Coronary artery (tissue), 2 donors: ENCODE measurements at places on chromosomes 4 and X.

- peak; percentile 38 for DNase-seq
These were observed 109.0 kb upstream of the MAMLD1 start for GRCh38 chrX:150253959-150254620.

DNA sequence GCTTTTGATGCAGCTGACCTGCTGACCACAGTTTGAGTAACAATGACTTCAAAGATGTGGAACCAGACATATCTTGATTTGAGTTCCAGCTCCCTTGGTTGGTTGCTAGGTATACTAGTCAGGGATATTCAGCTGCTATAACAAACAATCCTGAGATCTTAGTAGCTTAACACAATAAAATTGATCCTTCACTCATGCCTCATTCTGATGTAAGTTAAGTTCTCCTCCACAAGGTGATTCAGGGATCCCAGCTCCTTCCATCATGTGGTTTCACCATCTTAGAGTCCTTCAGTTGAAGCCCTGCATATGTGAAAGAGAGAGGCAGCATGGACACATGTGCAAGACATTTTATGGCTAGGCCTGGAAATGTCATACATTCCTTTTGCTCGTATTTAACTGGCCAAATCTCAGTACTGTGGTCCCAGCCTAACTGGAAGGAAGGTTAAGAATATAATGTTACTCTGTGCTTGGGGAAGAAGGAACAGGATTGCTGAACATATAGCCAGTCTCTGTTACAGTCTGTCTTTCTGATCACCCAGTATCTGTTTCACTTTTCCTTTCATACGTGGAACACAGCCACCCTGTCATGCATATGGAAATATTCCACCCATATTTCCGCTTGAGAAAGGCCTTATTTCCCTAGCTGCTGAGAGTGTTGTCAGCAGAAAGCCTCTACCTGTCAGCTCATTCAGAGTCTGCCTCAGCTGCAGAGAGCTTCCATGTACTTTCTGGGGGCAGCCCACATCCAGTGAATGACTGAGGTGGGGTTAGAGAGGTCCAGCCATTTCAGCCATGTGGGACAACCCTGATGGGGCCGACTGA, 7.1 kb downstream of the SMIM9 start:
- DNase-seq, result no peak

DNA sequence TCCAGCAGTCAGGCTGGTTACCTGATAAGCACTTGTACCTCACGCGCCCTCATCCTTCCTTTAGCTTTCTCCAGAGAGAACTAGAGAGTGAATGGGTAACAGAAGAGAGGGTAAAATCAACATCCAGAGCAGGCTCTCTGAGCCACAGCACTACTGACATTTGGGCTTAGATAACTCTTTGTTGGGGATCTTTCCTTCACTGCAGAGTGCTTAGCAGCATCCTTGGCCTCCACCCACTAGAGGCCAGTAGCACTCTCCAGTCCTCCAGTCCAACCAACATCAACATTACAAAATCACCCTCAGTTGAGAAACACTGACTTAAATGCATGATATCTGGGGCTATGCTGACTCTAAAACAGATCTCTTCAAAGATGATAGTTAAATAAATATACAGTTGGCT, 220.7 kb downstream of the TACR3 start:
- DNase-seq, result no peak

- DNase-seq, result no peak
These were observed 4.1 kb downstream of the ZNF280C start for GRCh38 chrX:130264573-130264972.

GRCh38 chrX:47080215-47080914, 2.1 kb downstream of the RGN start:
- DNase-seq, result no peak

- DNase-seq, result no peak
These were observed 28.1 kb downstream of the SMIM43 start for GRCh38 chr4:121736735-121737351.

DNA sequence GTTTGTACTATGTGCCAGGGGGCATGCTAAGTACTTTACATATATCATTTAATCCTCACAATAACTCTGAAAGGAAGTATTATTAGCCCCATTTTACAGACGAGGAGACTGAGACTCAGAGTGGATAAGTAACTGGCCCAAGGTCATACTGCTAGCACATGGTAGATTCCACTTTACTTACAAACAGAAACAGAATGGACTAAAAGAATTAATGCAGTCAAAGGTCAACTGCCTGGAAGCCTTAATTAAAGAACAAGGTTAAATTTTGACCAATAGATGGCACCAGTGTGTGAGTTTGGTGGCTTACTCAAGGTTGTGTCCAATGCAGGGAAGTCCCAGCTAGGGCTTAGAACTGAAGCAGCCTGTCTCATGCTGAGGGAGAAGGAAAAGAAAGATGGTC, 4.7 kb downstream of the RIPPLY1 start:
- no peak for DNase-seq

- no peak for DNase-seq
These were observed 44.2 kb upstream of the SPRY1 start for GRCh38 chr4:123352240-123352945.

DNA sequence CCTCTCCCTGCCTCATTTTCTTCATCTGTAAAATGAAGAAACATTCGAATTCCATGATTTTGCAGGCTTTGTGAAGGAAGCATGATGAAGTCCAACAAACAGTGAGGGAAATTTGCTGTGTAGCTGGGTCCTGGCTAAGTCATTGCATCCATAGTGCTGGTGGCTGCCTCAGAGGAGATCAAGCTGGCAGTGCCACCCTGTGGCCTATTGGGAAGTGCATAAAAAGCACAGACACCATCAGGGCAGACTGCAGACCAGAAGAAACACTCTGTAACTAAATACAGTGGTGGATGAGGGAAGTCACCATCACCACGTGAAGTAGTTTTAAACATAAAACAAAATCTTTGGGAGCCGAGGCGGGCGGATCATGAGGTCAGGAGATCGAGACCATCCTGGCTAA, 40.7 kb upstream of the DDX3X start:
- no peak for DNase-seq

GRCh38 chrX:154058214-154058997, 38.7 kb upstream of the IRAK1 start:
- no peak for DNase-seq

DNA sequence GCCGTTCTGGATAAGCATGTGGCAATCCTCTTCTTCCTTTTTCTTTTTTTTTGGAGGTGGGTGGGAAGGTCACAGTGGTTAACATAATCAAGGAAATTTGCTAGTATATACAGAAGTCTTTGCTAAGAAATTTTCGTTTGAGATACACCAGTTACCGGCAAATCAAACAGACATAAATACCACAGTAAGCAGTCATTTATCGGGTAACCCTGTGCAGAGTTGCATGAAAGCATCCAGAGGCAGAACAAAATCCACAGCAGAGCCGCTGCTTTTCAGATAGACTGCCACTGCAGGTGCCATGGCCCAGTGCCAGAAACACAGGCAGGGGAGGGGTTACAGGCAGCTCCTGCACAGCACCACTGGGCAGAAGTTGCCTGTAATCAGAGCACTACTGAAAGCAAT, 179.1 kb upstream of the MAB21L2 start:
- DNase-seq, result no peak

- DNase-seq, result no peak
These were observed 12.7 kb upstream of the GCNA start for GRCh38 chrX:71565474-71566041.

- no peak for DNase-seq
These were observed 7.0 kb downstream of the TNIP3 start for GRCh38 chr4:121156822-121157769.

- no peak for DNase-seq
These were observed 19.4 kb upstream of the AR start for GRCh38 chrX:67524428-67524827.

DNA sequence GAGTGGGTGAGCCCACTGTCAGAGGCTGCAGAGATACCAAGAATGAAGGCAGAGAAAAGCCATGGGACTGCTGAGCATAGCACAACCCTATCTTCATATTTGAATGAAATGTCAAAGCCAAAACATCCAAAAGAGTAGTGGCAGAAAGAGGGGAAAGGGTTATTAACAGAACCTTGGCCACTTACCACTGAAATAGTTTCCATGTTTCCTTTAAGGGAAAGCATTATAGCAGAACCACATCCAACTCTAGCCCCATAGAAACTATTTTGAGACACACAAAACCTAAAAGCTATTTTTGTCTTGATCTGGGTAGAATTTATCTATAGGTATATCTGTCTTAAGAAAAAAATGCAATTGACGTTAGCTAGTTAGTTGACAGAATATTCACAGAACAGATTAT, 140.1 kb downstream of the CBR4 start:
- DNase-seq, result no peak

- DNase-seq, result no peak
These were observed 1138.1 kb downstream of the ARAP2 start for GRCh38 chr4:35106091-35106734.

GRCh38 chrX:11266573-11267003, 26.6 kb upstream of the AMELX start:
- DNase-seq, result no peak

- no peak for DNase-seq
These were observed 6.8 kb upstream of the ALB start for GRCh38 chr4:73396993-73397972.

DNA sequence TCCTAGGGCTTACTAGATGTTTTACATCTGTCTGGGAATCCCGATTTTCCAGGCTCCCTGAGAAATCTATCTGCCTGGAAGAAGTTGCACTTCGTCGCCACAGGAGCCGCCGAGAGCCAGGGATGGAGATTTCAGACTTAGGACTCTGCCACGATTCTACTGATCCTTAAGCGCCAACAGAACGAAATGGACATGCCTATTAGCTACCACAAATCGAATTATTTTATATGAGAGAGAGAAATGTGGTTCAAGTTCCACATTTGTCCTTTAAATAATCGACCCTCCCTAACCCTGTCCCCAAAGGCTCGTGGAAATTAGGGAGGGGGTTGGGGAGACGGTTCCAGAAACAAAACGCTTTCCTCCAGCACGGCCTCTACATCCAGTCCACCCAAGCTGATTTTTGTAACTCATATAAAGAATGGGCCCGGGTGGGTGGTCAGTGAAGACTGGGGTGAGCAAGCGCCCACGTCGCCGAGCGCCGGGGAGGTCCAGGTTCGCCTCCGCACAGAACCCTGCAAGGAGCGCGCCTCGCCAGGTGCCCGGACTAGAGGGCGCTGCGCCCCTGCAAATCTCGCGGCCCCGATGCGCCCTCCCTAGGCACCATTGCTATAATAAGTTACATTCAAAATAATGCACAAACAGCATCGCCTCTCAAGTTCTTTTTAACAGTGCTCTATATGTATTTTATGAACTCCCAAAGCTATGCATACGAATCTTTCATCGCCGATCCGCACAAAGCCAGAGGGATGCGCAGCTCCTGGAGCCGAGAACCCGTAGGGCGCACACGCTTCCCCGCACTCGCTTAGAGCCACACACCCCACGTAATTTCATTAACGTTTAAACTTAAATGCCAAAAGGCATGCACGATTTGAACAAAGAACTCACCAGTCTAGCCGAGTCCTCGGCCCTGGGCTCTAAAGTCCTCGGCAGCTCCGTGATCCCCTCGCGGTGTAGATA, 2.1 kb upstream of the FAT1 start:
- peak; percentile 83 for DNase-seq

GRCh38 chrX:71170660-71171059, 26.0 kb downstream of the NLGN3 start:
- DNase-seq, result no peak

DNA sequence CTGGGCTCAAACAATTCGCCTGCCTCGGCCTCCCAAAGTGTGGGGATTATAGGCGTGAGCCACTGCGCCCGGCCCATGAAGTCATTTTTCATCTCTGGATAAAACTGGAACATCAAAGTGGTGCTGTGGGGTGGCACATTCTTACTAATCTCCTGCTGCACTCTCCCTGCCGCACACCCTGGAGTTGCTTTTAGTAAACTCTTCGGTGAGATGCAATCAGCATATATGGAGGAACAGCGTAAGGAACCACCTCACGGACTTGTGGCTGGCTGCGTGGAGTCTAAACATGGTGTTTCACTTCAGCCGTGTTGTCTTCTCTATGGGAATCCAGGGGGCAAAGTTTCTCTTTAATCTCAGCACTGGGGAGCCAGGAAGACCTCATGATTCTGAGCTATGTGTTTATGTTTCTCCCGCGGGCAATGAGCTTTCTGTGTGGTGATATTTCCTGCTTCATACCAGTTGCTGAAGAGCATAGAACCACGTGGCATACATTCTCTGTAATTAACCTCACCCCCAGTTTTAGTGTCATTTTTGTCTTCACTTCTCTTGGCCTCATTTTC, 2.1 kb upstream of the RHOH start:
- no peak for DNase-seq

DNA sequence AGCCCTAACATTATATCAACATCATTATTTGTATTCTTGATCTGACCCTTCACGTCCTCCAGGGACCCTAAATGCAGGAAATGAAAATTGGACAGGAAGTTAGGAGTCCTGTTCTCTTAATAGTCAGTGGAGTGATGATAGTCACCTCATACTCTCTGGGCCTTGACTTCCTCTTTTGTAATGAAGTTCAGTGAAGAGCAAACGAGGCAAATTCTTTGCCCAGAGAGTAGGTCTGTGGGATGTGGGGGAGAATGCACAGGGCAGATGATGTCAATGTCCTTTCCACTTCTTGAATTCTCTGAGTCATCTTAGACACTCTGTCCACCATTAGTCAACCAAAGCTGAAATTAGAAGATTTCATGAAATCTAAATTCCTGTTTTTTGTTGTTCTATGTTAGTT, 17.1 kb upstream of the GPRIN3 start:
- DNase-seq, result no peak

DNA sequence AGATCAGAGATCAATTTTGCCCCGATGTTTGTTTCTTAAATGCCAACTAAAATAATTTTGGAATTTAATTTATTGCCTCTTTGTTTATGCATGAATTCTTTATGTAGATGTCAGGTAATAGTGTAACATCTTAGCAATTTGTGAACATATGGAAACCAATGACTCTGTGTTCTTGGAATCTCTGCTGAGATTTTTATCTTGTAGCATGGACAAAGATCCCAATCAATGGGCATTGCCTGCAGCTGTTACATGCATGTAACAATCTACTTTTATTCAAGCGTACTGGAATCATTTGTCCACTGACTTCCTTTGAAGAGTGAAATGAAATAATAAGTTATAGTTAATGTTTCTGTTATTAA, 61.6 kb upstream of the ARSJ start:
- no peak for DNase-seq

GRCh38 chr4:48596336-48596735, 106.3 kb downstream of the ZAR1 start:
- no peak for DNase-seq

DNA sequence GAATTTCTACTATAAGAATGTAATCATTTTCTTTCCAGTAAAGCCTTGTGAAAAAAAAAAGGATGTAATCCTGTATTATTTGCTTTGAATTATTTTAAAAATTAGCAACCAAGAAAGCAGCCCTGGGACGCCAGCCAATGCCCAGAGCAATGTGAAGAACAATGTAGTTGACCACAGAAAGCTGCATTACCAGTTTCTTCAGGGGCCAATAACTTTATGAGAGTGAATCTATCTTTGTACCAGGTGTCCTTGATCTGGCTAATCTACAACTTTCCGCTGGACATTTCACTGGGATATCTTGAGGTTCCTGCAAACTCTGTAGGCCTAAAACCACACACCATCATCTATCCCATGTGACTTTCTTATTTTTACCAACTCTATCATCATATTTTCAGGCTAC, 7.6 kb upstream of the KLHL2 start:
- no peak for DNase-seq
